ENCODE measurements at places on chromosomes 4 and X.

DNA sequence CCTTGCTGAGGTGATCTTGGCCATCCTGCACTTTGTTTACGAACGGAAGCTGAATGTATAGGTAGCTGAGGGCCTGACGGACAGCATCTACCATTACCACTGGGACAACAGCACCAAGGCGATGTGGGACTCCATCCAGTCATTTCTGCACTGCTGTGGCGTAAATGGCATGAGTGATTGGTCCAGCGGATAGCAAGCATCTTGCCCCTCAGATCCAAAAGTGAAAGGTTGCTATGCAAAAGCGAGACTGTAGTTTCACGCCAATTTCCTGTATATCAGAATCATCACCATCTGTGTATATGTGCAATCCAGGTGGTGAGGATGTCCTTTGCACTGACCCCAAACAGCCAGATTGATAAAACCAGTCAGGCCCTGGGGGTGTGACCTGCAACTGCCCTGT is 4.2 kb upstream of the PYURF start:
- no peak for DNase-seq

DNA sequence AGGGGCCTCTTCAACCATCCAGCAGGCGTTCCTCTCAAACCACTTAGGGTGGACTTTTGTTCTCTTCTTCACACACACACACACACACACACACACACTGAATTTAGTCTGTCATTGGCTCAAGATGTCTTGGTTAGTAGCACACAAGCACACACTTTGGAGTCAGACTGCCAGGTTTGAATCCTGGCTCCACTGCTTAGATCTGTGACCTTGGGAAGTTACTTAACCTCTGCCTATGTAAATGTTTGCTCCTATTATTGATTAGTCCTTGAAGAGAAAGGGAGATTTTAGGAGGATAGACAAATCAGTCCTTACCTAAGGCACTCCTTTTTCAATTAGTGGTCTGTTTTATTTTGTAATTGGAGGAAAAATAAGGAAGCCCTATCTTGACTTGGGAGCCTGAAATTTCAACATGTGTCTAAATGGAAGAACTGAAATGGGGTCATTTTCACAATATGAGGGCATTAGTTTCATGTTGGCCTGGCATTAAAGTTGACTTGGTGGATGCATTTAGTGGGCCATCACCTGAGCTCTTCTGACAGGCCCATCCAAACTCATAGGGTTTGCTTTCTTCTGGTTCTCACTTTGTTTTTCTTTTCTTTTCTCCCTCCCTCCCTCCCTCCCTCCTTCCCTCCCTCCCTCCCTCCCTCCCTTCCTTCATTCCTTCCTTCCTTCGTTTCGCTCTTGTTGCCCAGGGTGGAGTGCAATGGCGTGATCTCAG is 13.3 kb upstream of the TMEM131L start:
- no peak for DNase-seq

DNA sequence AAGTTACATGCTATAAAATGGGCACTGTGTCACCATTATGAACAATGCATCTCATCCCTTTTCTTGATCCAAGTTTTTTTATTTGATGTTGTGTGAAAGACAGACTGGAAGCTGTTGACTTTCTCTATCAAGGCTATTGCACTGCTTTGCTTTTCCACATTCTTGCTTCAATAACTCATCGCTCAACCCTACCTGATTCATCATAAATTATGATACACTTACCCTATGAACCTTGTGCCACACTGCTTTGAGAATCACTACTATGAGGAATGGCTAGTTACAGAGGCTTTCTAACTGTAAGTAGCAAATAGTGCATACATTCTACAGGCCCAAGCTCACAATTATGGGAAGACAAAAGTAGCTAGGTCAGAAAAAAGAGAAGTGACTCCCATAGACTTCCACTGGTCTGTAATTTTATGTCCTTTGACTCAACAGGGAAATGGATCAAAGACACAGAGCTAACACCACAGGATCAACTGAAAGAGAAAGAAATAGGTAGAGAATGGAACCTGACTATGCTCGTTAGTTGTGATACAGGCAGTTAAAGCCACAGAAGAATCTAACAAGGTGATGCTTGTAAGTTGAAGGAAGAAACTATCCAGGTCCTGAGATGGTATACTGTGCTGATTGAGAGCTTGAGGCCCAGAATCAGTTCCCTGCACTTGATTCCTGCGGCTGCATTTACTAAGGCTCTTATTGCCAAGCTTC is 163.5 kb downstream of the PPP3CA start:
- peak; percentile 77 for DNase-seq

DNA sequence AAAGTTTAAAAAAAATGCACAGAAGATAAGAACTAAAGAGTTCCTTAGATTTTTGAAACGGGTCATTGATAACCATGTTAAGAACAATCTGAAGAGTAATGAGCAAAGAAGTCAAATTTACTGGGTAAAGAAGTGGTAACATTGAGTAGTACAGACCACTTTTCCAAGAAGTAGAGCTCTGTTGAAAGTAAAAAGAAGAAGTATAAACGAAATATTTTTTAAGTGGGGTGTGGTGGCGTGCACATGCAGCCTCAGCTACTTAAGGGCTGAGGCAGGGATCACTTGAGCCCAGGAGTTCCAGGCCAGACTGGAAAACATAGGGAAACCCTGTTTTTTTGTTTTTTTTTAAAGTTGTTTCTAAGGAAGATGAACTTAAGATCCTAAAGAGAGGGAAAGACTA is 68.5 kb downstream of the UBA6 start:
- DNase-seq = no peak

DNA sequence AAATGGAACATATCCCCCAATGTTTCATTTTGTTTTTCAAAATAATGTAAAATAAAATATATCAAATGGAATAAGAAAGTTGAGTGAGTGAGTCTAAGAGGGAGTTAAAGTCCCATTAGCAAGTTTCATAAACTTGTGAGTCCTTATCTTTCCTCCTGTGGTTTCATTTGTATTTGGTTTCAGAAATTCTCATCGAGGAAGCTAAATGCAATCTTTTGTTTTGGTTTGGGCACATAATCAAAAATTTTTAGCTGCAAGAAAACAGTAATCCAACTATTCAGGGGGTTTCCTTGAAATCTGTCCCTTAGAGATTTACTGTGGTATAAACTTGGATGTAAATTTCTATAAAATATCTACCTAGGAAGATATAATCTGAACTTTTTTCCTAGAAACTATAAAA is 124.2 kb downstream of the CAMK2D start:
- no peak for DNase-seq

DNA sequence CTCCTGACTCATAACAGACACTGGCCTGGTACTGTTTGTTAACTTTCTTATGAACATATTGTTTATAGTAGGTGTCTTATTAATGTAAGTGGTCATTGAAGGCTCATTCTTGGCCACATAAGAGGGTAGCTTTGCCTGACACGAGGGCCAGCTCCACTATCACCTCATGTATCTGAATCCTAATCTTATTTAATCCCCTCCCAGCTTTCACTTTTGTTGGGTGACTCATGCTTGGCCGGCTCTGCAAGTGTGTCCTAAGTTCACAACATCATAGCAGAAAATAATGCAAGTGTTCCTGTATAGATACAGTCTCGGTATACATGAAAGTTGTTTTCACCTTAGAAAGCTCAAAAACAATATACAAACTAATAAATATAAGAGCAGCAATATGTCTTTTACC is 283.8 kb downstream of the IQCM start:
- DNase-seq = no peak

DNA sequence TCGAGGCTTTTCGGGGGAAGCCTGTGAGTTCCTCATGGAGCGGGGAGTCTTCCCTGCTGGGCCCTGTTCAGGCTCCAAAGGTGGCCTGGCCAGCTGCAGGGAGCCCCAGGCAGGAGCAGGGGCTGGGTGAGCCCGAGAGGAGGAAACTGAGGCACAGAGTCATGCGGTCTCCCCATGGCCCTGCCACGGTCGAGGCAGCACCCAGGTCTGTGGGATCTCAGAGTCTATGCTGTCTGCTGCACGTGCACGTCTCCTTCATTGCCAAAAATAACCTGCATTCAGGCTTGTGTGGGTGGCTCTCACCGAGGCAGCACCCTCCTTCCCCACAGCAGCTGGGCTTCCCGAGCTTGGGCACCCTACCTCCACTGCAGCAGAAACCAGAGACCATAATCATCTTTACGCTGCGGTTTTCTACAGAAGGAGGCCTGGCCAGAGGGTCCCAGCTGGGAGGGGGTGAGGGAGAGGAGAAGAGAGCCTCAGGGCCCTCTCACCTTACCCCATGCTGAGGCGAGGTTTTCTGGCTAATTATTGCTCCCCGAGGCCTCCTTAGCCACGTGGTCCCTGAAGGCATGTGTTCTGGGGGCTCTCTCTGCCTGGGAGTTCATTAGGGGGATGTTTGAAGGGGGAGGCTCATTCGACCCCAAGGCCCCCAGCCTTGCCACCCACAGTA is 64.3 kb downstream of the CPZ start:
- DNase-seq = no peak

DNA sequence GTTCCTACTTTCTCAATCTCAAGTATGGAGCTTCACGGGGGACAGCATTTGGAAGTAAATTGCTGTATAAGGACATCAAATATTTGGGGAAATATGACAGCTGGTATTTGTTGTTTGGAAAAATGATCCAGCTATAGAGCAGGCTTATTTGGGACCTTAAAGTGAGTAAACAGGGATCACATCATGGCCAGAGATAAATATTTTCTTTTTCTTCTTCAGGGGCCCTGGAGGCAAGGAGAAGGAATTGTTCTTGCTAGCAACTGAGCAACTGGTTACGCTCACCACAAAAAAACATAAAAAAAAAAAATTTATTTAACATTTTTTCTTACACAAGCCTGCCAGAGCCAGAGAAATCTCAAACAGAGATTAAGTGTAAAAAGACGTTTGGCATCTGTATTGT is 277.2 kb upstream of the UGT8 start:
- DNase-seq = no peak

GRCh38 chr4:62952366-62952765 is 1456.9 kb downstream of the TECRL start:
- DNase-seq = no peak

- DNase-seq = no peak
Measured at GRCh38 chr4:1179089-1179441, 6.7 kb upstream of the SPON2 start.

DNA sequence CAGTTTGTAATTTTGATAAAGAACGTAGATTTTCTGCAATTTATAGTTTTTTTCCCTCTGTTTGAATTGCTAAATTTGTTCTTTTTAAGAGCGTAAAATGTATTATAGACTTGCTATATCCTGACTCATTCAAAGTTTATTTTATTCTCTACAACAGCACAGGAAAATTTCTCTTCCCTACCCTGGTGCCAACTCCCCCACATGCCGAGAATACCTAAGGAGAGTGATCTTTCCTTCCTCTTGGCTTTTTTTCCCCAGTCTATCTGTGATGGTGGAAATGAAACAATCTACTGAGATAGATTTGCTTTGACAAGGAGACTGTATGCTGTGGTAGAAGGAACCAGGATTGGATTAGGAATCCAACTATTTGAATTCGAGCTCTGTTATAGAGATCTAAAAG is 271.6 kb downstream of the TLL1 start:
- DNase-seq = peak; percentile 40

DNA sequence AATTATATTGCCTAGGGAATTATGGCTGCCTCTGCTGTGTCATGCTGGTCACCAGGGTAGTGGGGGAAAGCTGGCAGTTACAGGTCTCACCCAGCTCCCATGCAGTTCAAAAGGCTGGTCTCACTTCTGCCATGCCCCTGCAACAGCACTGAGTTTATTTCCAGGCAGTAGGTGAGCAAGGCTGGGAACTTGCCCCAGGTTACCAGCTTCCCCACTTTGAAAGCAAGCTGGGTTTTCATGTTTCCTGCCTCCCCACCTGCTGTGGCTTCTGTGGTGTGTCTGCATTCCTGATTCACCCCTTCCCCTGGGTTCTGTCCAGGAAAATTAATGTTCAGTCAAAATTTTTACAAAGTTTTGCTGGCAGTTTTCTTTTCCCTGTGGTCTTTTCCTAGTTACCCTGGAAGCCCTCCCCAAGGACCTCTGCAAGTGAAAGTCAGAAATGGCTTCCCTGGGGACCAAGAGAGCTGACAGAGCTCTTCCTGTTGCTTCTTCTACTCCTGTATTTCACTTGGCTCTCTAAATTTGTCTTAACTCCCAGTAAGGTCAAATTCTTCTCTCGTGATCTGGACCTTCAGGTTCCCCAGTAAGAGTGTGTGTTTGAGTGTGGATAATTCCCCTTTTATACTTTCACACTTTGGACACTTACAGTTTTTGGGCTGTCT is 58.5 kb upstream of the AGTR2 start:
- DNase-seq = no peak

DNA sequence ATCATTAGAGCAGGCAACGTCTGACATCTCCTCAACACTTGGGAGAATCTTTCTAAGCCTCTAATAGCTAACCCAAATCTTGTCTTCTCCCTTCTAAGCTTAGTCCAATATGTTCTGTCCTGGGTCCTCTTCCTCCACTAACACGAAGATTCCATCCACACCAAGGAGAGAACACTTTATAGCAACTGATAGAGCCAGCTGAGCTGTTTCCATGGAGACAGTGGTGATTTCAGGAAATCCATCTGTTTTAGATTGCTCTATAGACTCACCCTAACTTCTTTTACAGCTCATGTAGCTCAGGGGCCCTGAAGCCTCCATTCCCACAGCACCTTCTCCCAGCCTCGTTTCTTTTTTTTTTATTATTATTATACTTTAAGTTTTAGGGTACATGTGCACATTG is 37.4 kb downstream of the SCD5 start:
- no peak for DNase-seq

GRCh38 chrX:30822068-30822681 is 66.9 kb downstream of the TAB3 start:
- no peak for DNase-seq

GRCh38 chr4:26931966-26932365 is 71.3 kb downstream of the STIM2 start:
- DNase-seq = no peak

DNA sequence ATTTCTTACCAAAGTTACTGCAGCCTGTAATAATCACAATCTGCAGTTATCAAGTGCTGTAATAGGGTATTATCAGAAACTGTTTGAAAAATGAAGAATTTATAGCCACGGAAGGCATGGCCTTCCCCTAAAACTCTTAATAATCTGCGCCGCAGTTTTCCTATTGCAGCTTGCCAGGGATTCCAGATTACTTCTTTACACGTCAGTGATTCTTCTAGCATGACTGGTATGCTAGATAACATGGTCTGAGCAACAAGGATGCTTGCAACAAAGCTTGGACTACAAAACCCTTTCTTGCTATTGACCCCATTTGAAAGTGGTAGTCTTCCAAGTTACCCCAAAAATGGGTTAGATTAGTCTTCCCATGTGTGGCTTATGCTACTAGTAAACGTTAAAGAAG is 47.2 kb upstream of the GK2 start:
- DNase-seq = no peak

DNA sequence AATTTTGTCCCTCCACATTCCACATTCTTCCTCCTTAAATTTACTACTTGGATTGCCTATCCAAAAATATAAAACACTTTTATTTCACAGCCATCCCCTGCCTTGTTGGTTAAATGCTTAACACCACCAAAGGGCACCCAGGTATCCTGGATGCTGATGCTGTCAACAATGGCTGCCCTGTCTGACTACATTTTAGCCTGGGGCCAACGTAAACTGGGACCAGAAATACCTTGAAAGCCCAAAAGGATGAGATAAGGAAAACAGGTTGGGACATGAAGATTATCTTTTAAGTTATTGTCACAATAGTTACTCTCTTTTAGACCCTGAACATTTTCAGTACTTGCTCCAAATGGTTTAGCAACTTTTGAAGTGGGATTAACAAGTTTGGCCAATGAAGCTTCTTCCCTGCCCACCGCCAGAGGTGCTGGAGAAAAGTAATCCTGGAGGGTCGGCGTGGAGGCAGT is 775 bp upstream of the YIPF6 start:
- DNase-seq = peak; percentile 7
